ENCODE measurements at places on chromosomes 1 and 21.

DNA sequence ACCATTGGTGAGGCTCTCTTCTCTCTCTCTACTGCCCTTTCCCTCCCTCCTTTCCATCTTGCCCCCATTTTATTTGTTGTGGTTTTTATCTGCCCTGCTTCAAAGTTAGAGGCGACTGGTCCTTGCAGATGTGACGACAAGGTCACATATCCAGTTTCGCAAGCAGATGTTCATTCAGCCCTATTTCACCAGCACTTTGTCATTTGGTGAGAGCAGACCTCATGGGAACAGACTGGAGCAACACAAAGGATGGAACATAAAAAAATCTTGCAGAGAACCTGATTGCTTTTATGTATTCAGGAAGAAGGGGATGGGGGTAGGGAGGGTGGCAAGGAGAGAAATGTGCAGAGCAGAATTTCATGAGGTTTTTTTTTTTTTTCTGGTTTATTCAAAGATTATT lies 84.3 kb downstream of the ELAVL4 start:
- DNase-seq, result no peak

GRCh38 chr1:64980745-64981600 lies 14.6 kb upstream of the JAK1 start:
- no peak for DNase-seq

GRCh38 chr1:10161541-10162290 lies 48.7 kb upstream of the KIF1B start:
- DNase-seq, result peak; percentile 67

DNA sequence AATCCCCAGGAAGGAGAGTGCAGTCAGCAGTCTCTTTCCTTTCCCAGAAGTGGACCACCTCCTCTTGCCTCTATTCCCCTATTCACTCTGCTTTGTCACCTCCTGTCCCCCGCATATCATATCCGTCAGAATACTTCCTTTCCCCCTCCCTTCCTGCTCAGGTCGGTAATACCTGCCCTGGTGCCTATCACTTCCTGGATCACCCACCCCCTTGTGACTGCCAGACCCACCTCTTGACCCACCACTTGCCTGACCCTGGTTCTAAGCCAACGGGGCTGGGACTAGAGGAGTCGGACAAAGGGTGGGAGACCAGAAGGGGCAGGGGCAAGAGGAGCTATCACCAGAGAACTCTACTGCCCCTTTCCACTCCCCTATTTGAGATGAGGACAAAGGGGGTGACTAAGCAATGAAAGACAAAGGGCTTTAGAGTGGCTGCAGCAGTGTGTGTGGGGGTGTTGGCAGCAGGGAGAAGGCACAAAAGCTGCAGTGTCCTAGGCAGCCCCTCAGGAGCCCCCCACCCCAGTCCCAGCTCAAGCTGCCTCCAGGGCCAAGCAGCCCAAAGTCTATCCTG lies 1.7 kb upstream of the ADAMTS4 start:
- no peak for DNase-seq

- DNase-seq, result peak; percentile 10
These were observed 16.5 kb downstream of the ZNF697 start for GRCh38 chr1:119631433-119632102.

DNA sequence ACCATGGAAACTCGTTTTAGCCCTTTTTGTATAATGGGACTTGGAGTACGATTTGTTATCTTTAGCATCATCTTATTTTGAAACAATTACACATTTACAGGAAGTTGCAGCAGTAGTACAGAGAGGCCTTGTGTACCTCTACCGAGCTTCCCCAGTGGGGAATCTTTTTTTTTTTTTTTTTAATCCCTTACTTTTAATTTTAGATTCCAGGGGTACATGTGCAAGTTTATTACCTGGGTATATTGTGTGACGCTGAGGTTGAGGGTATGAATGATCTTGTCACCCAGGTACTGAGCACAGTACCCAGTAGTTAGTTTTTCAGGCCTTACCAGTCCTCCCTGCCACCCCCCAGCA lies 45.9 kb downstream of the HHAT start:
- no peak for DNase-seq

DNA sequence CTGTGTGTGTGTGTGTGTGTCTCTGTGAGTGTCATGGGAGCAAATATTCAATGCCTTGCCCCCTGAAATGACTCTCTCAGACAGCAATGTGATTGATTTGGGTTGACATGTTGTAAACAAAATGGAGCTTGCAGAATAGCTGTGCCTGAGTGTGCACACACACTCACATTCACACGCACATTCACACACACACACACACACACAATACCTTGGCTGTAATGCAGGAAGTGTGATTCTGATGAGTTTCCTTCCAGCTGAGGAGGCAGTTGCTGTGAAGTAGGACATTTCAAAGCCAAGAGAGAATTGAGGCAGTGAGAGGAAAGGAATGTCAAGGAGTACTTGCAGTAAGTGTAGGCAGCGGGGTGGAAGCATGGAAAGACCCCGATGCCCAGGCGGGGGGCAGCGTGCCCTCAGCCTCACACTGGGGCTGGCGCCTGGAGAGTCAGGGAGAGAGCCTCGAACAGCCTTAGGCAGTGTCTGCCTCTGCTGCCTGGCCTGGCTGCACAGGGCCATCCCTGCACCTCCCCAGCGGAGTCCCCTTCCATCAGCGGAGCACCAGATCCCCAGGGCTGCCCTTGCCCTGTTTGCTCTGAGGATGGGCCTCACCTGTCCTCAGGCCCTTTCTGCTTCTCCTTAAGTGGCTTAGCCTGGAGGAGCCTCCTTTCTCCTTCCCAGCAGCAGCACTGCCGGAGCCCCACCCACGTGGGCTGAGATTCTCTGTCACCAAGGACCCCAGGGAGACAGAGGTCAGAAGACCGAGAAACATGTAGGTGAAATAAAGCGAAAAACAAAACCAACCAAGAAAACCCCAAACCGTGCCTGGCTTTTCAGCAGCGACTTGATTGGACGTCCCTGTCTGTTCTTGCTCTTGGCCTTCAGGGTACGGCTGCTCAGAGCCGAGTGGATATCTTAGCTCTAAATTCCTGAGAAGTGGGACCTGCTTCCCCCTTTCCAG lies 9.2 kb downstream of the VASH2 start:
- no peak for DNase-seq

DNA sequence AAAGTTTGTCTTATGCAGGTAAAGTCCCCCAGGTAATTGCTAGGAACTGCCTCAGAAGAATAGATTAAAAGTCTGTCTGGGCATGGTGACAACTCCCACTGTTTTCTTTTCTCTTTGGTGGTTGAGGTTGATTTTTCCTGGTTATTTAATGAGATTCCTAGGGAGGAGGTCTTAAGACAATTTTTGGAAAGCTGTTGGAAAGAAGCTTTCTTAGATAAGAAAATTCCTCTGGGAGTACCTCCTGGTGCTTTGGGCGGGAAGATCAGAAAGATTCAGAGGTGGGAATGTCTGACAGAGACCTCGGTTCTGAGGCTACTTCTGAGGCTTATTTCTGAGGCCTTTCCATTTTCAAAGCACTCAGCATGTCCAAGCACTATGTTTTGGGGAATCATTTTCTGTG lies 25.0 kb upstream of the IVNS1ABP start:
- no peak for DNase-seq

GRCh38 chr1:119815361-119815760 lies 4.1 kb upstream of the REG4 start:
- DNase-seq, result no peak

DNA sequence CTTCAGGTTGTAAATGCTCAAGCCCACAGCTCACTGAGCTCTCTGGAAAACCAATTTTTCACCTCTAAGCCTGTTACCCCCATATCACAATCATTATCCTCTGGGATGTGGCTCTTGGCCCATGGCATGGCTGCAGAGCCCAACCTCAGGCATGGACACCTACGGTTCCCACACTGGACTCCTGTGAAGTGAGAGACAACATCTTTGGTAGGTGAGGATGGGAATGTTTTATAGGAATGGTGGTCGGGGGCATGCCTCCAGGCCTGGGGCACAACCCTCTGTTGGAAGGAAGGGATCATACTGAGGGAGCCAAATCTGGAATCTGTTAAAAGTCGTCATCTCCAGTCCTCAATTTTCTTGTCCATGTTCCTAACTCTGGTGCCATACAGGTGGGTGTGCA lies 179.1 kb downstream of the FOXD2 start:
- no peak for DNase-seq

GRCh38 chr1:235943581-235944114 lies 76.9 kb upstream of the LYST start:
- DNase-seq, result no peak

- no peak for DNase-seq
These were observed 14.9 kb upstream of the ZNF683 start for GRCh38 chr1:26387447-26387846.

DNA sequence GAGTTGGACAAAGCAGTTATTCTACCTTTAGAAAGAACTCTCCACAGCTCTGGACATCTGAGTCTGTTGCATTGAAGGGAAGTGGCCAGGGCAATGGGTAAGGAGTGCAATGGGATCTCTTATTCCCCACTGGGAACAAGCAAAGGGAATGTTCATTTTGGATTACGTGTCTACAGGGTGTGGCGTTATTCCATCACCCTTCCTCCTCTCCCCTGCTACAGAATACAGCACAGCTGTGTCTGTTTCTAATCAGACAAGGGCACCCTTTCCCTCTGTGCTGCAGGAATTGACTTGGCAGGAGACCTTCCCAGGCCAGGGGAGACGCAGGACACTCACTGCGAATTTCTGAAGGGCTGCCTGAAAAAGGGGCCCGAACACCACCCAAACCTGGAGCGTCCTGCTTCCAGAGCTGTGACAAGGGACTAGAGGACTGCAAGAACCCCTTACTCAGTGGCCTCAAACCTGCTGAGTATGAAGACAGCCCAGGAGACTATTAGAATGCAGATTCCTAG lies 163.6 kb upstream of the RAB4A start:
- DNase-seq, result no peak

DNA sequence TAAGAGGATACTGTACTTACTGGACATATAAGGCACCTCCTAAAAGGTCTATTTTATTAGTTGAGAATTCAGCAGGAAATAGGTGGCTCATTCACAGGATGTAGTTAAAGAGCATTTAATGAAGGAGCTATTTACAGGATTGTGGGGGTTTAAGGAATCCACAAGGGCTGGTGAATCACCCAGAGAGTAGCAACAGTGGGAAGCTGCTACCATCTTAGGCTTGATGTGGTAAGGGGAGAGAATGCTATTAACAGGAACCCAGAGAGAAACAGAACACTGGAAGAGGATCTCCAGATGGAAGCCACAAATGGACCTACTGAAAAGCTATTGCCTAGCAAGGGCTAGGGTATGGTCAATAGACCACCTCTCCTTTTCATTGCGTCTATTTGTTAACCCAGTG lies 52.0 kb upstream of the COL11A1 start:
- DNase-seq, result no peak

DNA sequence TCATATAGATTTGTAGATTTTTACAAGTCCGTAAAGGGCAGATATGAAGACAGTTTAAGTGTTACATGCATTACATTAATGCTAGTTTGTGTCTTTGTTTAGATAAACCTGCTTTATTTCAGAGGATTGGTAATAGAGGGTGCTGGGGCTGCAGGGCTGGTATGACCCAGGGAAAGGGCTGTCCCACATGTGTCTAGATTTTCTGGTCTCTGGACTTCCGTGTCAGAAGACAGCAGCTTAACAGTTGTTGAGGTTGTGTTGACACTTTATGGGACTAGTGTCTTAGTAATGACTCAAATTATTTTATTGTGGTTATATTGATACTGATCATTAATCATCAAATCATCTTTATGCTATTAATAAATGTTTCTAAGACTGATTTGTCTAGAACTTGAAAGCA lies 10.1 kb downstream of the PRDM2 start:
- DNase-seq, result no peak

- no peak for DNase-seq
These were observed 40.4 kb downstream of the TRIM11 start for GRCh38 chr1:228366062-228366865.

- no peak for DNase-seq
These were observed 58.0 kb downstream of the SDCCAG8 start for GRCh38 chr1:243313635-243314536.

GRCh38 chr21:41529769-41530168 lies 21.8 kb upstream of the TMPRSS2 start:
- DNase-seq, result no peak

- no peak for DNase-seq
These were observed 13.7 kb upstream of the LBR start for GRCh38 chr1:225441314-225442122.

- DNase-seq, result no peak
These were observed 15.9 kb upstream of the BTG2 start for GRCh38 chr1:203289281-203289981.

- DNase-seq, result no peak
These were observed 57.5 kb upstream of the PDC start for GRCh38 chr1:186518395-186518794.

GRCh38 chr1:164901031-164901430 lies 342.0 kb downstream of the PBX1 start:
- DNase-seq, result no peak

DNA sequence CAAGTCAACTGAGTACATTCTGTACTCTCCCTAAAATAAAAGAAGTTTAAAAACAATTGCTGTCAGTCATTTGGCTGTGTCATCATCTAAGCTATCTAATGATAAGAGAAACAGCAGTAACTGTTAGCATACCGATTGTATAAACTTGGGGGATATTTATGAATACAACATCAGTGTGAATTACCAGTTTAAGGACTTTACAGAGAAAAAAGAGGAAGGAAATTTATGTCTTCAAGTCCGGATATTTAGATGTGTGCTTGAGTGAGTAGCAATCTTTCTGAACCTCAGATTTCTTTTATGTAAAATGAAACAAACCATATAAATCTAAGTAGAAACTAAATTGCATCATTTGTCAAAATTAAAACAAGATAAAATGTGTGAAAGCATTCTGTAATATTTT lies 1557.0 kb downstream of the MRPL39 start:
- DNase-seq, result no peak

DNA sequence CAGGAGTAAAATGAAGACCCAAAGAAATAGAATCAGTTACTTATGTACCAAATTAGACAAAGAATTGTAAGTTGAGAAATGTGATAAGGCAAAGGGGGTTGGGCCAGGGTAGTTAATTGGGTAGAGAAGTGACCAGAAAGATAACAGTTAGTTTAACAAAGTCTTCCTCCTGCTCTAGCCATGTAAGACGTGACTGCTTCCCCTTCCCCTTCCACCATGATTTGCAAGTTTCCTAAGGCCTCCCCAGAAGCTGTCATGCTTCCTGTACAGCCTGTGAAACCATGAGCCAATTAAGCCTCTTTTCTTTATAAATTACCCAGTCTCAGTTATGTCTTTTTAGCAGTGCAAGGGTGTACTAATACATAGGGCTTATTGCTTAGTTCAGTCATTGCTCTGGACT lies 142.0 kb upstream of the PDE4B start:
- no peak for DNase-seq

DNA sequence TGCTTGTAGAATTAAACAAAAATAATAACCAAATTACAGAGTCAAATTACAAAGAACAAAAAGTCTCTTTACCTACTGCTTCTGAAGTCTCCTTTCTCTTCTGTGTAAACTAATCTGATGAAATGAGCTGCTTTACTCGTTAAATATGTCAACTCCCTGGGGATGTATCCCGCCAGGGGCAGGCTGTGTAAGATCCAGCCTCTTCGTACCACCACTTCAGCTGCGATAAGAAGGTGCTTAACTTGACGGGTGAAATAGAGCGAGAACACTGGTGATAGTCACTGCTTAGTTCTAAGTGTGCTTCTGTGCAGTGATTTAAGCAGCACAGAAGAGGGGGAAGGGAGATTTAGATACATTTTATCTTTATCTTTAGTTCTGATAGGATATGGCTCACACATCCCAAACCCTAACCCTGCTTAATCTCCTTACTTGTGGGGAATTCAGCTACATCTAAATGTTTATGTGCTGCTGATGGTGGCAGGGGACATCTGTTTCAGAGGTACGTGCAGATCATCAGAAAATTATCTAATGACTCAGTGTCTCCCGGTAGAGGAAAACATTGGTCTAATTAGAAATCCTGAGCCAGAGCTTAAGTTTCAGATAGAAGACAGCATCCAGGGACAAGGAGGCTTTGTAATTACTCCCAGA lies 46.0 kb downstream of the RHOU start:
- no peak for DNase-seq
